ENCODE measurements at places on chromosomes 12 and 14.

GRCh38 chr12:124078800-124079199 lies 105.8 kb downstream of the ZNF664 start:
- DNase-seq, result no peak

- peak; percentile 21 for DNase-seq
These were observed 55.2 kb downstream of the FOS start for GRCh38 chr14:75333606-75334548.

DNA sequence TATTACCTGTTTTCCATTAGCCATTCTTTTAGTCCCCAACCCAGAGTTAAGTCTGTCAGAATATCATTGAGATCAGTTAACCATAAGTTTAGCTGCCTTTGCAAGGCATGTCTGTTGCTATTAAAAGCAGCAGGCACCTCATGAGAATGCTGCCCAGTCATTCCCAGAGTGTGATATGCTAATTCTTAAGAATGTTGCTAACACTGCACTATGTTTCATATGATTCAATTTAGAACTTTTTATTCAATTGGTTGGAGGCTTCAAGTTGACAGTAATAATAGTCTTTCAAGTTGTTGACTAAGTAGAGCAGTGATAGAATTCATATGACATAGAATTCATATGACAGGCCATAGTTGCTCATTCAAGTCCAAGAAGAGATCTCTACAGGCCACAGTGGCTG lies 292.3 kb downstream of the FUT8 start:
- no peak for DNase-seq

- no peak for DNase-seq
These were observed 70.3 kb downstream of the ALX1 start for GRCh38 chr12:85350356-85350755.

DNA sequence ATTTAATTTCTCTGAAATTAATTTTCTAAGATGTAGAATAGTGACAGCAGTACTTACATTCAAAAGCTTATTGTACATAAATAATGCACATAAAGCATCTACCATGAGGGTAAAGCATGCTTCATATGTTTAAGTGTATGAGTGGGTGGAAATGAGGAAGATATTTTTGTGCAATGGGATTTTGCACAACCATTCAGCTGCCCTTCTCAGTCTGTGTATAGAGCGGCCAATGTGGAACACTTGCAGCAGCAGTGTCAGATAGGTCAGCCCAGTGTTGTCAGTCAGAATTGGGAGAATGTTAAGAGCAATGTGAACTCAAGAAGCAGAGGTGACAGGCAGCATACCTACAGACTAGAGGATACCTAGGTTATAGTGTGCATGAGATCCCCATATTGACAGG lies 72.5 kb upstream of the ATP2B1 start:
- DNase-seq, result no peak

- no peak for DNase-seq
These were observed 46.9 kb downstream of the CYP46A1 start for GRCh38 chr14:99730876-99731546.

DNA sequence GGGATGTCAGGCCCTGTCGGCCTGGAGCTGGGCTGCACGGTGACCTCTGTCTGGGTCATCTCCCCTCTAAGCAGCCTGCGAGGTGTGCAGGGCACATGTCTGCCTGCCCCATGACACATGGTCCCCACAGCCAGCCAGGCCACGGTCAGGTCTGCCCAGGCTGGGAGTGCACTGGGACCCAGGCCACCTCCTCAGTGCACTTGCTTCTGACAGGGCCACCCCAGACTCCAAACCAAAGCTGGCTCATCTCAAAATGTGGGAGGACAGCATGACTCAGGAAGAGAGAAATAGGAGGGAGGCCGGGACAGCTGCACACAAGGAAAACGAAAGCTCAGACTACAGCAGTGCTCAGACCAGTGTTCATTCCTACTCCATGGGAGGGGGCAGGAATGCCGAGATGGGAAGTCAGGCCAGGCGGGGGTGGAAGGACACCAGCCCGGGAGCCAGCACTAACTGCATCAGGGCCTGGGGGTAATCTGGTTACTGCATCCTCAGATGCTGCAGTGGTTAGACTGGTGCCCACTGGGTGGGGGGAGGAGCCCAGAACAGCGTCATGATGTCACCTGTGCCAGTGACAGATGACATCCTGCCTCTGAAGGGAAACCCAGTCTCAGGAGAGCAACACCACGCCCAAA lies 4.0 kb downstream of the P2RX2 start:
- DNase-seq, result no peak

DNA sequence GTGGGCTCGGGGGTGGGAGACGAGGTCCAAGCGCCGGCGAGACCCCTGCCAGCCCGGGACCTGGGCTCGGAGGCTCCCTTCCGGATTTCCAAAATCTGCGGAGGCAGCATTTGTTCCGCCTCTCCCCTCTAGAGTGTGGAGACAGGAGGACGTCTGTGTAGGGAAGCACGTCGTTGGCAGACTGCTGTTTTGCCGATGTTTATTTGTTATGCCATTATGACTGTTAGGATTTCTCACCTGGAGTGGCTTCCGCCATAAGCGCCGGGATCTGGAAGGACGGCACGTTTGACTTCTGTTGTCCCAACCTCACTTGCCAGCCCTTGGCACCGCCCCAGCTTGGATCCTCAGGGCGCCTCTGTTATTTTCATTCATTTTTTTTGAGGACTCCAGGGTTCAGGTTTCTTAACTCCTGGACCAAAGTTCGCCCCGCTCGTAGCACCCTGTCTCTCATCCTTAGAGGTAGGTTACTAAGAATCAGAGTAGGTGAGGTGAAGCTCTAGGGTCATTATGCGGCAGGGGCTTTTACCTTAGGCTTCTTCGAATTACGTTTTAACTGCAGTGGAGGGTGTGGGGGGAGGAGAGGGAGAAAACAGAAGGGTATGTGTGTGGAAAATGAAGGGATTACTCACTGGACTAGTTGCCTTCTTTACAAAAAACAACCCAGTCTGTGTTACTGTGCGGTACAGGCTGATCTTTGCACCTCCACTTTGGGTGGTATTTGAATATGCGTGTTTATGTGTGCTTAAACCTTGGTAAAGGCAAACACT lies 547 bp upstream of the PYGL start:
- no peak for DNase-seq

DNA sequence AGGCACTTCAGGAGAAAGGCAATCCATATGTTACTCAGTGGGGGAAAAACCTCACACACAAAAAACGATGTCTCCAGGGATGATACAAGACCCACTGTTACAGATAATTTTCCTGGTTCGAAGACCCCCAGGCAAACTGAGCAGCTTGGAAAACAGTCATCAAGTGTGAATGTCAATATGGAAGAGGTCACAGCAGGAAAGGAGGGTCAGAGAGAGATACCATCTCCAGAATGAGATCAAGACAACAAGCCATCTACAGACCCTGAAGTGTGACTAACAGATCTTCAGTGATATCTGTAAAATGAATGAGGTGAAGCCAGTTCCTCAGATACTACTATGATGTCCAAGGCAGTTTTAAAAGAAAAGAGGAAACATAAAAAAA lies 28.6 kb downstream of the GNS start:
- no peak for DNase-seq

DNA sequence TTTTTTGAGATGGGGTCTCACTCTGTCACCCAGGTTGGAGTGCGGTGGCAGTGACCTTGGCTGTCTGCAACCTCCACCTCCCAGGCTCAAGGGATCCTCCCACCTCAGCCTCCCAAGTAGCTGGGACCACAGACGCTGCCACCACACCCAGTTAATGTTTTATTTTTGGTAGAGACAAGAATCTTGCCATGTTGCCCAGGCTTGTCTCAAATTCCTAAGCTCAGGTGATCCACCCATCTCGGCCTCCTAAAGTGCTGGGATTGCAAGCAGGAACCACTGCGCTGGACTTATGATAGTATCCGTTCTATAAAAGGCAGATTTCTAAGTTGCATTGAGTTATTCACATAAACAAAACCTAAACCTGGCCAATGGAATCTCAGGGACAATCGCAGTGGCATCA lies 321.1 kb upstream of the PRICKLE1 start:
- no peak for DNase-seq

DNA sequence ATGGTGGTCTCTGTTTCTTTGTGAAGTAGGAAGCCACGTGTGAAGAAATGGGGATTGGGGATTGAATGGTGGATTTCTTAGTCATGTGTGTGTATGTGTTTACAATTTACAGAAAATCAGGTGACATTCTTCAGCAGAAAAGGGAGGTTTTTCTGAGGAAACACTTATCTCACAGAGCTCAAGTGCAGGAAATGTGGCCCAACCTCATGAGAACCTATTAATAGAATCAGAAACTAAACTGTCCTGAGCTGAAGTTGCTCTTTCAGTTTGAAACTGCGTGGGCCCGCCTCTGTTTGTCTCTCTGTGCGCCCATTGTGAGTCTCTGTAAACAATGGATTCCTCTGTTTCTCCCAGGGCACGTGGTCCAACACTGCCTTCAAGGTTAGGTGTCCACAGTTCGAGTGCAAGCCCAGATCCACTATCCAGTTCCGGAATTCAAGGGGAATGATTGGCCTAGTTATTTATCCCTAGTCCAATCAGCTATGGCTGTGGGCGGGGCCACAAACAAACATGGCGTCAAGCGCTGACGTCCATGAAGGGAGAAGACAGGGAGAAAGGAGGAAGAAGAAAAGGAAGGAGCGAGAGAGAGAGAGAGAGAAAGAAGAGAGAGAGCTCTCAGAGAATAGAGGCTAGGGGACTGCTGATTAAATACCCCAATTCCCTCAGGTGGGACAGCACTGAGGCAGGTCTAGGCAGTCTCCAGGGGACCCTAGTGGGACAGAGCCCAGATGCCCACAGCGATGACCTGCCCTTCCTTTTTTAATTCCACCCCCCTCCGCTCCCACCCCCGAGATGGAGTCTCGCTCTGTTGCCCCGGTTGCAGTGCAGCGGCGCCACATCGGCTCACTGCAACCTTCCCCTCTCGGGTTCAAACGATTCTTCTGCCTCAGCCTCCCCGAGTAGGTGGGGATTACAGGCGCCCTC lies 31.4 kb upstream of the C12orf76 start:
- DNase-seq, result peak; percentile 41

DNA sequence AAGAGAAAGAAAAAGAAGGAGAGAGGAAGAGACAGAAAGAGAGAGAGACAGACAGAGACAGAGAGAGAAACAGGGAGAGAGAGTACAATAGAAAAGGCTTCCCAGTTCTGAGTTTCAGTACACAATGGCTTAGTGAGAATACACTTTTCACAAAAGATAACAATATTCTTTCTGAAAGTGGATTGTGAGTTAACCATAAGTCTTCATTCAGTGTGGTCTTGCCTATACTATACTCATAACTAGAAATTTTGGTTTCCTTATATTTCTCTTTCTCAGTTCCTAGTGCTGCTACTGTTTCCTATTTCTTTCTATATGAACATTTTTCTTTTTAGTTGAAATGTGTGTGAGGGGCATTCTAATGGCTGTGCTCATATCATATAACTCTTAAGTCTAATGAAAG lies 9.3 kb downstream of the CD163L1 start:
- DNase-seq, result no peak

GRCh38 chr12:227923-228845 lies 14.2 kb upstream of the SLC6A12 start:
- no peak for DNase-seq

DNA sequence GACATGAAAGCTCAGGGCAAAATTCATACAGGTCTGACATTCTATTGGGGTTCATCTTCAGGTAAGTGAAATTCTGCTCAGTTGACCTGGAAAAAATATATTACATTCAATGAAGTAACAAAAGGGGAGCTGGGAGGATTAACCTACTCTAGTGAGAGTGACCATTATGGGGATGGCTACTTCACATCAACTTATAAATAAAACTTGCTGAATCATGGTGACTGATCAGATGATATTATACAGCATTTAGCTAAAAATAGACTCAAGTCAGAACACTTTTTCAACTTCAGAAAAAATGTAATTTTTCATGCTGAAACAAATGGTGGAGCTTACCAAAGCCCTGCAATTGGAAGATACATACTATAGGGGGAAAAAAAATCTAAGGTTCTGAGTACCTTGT lies 800.2 kb downstream of the FSCB start:
- no peak for DNase-seq

GRCh38 chr12:91542666-91543065 lies 360.0 kb upstream of the DCN start:
- DNase-seq, result no peak

DNA sequence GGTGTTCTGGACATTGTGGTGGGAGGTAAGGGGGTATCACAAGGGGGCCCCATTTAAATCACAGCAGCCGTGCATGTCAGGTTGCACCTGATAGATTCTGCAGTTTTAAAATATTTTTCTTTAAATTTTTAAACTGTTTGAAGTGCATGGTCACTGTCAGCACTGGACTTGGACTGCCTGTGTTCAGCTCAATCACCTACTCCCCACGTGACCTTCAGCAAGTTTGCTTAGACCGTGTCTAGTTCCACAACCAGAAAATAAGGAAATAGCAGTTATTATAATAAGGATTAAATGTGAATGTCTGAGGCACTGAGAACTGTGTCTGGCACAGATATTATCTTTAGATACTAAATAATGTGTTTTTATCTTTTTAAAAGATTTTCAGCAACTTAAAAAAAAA lies 64.7 kb downstream of the ESR2 start:
- DNase-seq, result no peak

DNA sequence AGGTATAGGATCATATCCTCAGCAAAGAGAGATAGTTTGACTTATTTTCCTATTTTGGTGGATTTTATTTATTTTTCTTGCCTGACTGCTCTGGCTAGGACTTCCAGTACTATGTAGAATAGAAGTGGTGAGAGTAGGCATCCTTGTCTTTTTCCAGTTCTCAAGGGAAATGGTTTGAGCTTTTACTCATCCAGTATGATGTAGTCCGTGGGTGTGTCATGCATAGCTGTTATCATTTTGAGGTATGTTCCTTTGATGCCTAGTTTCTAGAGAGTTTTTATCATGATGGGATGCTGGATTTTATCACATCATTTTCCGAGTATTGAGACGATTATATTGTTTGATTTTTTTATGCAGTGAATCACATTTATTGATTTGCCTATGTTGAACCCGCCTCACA lies 97.2 kb downstream of the MGAT4C start:
- no peak for DNase-seq
